Sciatic nerve (tissue), 2 donors: ENCODE measurements at places on chromosomes 5 and 9.

GRCh38 chr9:128323212-128323730 is 632 bp downstream of the COQ4 start:
- no peak for DNase-seq

DNA sequence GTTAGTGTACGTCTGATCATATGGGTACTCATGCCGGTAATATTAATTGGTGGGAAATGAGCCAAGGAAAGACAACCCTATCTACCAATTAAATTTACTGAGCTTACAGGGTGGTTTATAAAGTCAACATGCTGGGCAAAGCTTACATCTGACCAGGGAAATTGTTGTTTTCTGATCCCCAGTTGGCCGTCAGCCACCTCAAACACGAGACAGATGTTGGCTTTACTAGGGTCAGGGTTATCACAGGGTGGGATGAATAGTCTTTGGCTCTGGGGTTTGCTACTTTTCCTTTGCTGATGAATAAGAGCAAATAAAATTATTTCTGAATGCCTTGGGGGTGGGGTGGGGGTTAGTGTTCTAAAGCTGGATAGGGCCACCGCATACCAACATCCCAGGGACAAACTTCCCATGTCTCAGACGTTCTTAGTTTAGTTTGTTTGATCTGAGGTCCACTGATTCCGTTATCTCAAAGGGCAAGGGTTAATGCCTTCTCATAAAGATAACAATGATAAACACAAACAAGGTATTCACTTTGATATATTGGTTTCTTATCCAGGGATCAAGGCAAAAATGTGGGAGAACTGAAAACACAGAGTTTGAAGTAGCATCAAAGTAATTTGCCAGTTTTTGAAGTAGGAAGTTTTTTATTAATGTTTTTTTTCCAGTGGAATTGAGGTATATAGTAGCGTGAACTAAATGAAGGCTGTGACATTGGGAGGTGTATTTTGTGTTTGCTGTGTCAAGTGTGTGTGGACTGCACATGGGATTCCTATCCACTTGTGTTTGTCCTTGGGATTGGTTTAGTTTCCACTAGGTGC is 109.1 kb upstream of the RPS23 start:
- DNase-seq, result no peak

DNA sequence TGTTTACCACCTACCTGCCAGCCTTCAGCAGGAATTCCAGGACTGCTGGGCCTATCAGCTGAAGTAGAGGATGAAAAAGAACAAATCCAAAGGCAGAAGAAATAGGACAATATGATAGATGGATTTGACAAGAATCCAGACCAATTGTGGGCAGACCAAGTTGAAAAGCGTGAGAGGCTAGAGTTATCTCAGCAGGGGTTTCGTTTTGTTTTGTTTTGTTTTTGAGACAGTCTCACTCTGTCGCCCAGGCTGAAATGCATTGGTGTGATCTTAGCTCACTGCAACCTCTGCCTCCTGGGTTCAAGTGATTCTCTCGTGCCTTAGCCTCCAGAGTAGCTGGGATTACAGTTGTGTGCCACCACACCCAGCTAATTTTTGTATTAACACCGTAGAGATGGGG is 113.2 kb downstream of the PALM2AKAP2 start:
- DNase-seq, result no peak

- DNase-seq, result no peak
These were observed 898.5 kb upstream of the SEMA6A start for GRCh38 chr5:117473165-117473564.

DNA sequence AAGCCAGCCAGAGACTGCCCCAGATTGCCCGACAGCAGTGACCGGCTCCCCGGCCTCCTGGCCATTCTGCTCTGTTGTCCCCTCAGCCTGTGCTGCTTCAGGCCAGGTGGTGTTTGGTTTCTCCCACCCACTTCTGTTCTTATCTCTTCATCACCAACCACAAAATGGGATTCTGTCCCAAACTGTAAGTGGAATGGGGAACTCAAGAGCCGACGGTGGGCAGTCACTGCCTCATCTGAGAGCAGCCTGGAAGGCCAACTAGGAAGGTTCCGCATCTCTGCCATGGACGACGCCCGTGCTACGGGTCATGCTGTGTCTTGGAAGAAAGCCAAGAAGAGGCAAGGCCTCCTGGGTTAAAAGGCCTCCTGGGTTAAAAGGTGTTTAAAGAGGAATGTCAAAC is 219.0 kb upstream of the PIK3R1 start:
- DNase-seq, result no peak

GRCh38 chr5:97121848-97122247 is 20.6 kb downstream of the LIX1 start:
- no peak for DNase-seq

DNA sequence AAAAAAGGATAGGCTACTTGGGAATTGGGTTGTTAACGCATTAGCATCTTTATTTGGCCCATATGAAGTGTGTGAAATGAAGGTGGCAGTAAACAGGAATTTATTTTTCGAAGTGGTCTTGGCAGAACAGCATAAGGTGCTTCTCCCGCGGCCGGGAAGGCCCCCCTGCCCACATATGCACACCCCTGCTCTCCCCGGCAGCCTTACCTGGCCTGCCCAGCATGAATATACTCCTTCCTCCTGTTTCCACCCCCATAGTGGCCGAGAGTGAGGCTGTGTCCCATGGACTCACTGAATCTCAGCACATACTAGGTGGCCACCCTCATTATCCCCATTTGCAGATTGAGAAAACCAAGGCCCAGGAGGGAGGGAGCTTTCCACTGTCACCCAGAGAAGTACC is 54.0 kb upstream of the OLFM1 start:
- DNase-seq, result peak; percentile 15

GRCh38 chr9:89449261-89449671 is 48.6 kb downstream of the SEMA4D start:
- DNase-seq, result no peak

- DNase-seq, result no peak
These were observed 43.3 kb downstream of the GOLPH3 start for GRCh38 chr5:32130865-32131264.

DNA sequence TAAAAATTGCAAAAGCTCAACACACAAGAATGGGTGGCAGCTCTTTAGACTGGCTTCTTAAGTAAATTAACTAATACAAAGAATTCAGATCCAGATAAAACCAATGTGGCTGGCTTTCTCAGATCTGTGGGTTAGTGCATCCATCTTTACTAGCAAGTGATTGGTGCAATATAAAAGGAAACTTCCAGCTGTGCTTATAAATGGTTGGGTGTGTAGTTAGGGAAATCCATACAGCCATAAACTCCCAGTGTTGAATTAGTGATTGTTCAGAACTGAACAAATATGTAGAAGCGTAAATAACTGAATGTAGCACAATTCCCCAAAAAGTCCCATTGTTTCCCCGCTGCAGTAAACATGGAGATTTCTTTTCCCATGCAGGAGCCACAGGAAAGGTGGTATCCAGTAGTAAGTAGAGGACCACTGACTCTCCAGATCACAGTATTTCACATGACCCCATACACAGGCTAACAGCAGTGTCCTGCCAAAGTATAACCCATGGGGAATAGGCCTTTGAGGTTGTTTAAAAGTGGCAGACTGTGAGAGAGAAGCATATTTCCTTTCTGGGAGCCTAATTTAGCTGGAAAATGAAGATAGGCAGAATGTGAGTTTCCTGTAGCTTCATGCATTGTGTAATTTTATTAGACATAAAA is 173.1 kb upstream of the SLC12A2 start:
- no peak for DNase-seq

DNA sequence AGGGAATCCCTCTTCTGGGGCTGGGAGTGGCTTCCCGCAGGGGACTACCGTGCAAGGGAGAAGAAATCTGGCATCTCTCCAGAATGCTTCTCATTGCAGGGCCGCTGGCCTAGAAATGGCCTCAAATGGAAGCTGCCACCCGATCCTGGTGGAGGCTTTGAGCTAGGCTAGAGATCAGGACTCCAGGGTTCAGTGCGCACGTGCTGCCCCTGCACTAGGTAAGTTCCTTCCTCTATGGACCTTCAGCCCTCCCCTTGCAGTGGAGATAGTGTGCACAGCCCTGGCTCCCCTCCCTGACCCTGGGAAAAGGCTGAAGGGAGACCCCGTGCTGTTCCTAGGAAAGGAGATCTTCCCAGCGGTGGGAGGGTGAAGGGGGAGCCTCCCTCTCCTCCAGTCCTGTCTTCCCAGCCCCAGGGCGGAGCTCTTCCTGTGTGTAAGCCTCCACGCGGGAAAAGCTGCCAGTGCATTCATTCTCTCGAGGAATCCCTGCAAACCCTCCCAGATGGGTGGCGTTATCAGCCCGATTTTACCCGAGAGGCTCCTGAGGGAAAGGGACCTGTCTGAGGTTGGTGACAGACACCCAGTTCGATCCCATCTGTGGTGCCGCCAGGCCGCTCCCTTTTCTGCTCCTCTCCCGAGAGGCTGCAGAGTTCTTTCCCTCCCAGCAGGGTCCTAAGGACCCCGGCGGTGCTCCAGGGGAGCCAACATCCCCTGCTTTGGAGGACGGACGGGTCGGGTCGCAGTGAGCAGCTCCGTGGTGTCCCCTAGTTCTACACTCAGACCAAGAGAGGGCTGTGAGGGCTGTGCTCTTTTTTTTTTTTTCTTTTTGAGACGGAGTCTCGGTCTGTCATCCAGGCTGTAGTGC is 1.4 kb upstream of the CERCAM start:
- DNase-seq, result no peak

GRCh38 chr9:1429297-1429696 is 379.1 kb downstream of the DMRT2 start:
- DNase-seq, result peak; percentile 59

GRCh38 chr5:14407746-14408175 is 173.8 kb upstream of the OTULINL start:
- DNase-seq, result no peak

- DNase-seq, result no peak
These were observed 3.5 kb downstream of the GBA2 start for GRCh38 chr9:35745569-35745968.

DNA sequence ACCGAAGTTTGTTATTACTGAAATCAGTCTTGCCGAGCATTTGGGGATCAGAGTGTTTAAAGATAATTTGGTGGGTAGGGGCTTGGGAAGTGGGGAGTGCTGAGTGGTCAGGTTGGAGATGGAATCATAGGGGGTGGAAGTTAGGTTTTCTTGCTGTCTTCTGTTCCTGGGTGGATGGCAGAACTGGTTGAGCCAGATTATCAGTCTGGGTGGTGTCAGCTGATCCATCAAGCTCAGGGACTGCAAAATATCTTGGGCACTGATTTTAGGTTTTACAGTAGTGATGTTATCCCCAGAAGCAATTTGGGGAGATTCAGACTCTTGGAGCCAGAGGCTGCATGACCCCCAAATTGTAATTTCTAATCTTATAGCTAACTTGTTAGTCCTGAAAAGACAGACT is 5.4 kb upstream of the ANKRD31 start:
- no peak for DNase-seq

DNA sequence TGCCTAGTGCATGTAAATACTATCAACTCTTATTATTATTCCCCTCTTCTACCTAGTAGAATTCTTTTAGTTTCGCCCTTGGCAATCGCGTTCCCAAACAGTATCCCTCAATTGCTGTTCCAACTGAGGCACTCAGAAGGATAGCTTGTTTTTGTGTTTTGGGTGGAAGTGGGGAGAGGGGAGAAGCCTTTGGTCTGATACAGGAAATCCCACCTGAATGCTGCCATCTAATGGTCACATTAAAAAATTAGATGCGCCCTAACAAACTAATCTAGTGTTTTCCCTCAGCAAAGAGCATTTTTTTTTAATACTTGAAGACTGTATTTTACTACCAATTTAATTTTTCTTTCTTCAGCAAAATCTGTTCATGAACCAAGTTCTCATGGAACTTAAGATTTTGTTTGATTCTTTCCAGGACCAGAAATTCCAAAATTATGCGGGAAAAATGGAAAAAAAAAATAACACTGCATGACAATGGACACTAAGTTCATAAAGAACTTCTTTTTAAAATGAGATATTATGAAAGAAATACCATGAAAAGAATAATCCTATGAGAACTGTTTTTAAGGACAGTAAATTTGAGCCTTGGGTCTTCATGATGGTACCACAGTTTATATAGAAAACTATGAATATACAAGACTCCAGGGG is 22.2 kb upstream of the GLDC start:
- DNase-seq, result no peak

DNA sequence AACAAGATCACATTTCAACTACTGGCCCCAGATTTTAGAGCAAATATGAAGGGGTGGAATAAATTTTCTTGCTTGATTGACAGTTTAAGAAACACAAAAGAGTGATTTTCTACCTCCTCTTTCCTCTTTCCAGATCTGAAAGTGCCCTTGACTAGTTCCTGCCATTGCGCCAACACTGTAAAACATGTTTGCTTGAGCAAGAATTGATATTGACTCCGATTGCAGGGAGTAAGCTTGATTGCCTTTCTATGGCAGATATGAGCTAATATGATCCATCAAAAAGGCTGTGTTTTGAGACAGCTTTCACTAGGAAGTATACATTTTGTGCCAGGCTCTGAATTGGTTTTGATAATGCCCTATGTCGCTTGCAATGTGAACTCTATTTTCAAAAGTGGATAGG is 508.8 kb downstream of the SEMA5A start:
- DNase-seq, result no peak

DNA sequence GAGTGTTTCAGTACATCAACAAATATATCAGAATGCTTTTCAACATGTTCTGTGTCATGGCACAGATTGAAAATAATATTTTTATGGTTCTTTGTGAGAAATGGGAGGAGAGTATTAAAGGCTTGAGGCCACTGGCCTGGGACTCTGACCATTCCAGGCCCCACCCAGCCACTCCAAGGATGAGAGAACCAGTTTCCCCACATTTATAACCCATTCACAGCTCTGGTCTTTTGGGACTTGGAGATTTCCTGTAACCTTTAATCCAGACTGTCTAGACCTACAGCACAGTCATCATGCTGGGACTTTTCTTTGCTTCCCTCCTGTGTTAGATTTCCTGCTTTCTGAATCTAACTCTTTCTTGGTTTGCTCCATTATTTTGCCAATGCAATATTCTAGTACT is 389.6 kb downstream of the KIAA0825 start:
- DNase-seq, result no peak

GRCh38 chr9:18989865-18990264 is 43.1 kb downstream of the SAXO1 start:
- no peak for DNase-seq

- no peak for DNase-seq
These were observed 205.1 kb downstream of the ADAMTSL1 start for GRCh38 chr9:18678821-18679590.

- DNase-seq, result no peak
These were observed 51.1 kb upstream of the MIER3 start for GRCh38 chr5:57002959-57003485.

GRCh38 chr9:135355521-135356011 is 124.0 kb upstream of the PPP1R26 start:
- DNase-seq, result no peak

GRCh38 chr5:66814146-66814991 is 218.2 kb downstream of the MAST4 start:
- DNase-seq, result no peak

DNA sequence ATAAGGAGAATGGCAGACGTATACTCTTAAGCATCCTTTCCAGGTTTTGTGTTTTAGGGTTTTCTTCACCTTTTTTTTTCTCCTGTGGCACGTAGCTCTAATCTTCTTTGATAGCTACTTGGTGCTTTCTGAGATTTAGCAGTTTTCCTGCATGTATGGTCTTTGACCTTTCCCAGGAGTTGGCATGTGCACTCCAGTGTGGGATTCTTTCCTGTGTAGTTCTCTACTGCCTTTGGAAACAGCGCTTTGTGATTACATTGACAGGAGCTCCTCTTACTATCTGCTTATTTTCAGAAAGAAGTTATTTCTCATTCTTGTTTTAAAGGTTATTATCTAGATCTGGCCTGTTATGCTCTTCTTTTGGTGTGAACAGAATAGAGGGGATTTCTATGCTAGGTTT is 65.5 kb downstream of the UNC13B start:
- DNase-seq, result no peak

GRCh38 chr9:137955586-137955985 is 78.0 kb downstream of the CACNA1B start:
- DNase-seq, result no peak
